B cell (primary cell): ENCODE measurements at places on chromosomes 4 and X. TPM values are rescaled to one million over a fixed set of nuclear protein-coding genes. Genes with fewer than 3 reads are reported as not detected.

DNA sequence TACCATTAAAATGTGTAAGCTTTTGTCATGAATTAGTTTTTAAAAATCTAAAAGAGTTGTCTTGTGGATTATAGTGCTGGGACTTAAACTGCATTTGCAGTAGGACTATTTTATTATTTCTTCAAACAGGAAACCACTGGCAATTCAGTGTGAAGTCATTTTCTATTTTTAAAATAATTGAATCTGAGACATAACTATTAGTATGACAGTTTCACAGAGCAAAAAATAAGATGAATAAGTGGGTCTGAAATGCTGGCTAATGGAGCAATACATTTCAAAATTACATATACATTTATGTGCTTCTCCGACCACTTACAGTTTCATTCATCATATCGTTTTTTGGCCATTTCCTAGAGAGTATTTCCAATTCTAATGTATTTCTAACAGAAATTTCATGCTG lies 75.3 kb upstream of the RAPGEF2 start:
- no peaks in the 10 kb centered on the region for H3K36me3 ChIP-seq
- no peak overlapping the region for H3K27ac ChIP-seq
- no peaks in the 10 kb centered on the region for H3K4me1 ChIP-seq
- no peak for DNase-seq

DNA sequence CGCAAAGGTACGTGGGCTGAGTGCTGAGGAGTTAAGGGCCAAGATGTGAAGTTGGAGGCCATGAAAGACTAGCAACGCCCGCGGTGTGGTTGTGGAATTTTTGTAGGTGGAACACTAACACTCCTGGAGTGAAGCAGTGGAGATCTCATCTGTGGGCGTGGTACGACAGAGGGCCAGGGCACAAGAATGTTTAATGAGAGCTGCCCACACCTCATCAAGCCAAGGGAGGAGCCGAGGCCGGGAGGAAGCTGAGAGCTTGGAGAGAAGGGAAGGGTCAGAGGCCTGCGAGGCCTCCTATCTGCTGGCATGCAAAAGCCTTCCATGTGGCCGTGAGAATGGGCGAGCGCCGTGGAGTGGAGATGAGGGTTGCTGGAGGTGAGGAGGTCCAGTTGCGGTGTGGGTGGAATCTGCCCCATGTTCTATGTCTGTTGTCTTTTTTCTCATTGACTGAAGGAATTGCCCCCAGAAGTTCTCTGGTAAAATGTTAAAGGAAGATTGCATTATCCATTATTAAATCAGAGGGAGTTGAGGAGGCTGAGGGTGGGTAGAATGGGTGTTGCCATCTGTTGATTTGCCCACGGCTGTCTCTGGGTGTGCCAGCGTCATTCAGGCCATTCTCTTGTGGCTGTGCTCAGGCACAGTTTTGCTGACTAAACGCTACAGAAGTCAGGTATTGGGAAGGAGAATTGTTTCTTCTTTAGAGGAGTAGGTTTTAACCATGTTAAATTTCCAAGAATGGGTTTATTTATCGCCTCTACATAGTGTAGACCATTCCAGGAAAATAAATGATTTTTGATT lies 19.8 kb downstream of the SNX25 start:
- H3K36me3 ChIP-seq: no peaks in the 10 kb centered on the region
- H3K4me3 ChIP-seq: no peak overlapping the region
- peaks cover 7% of the 10 kb centered on the region for H3K4me1 ChIP-seq
- H3K27me3 ChIP-seq: no peaks in the 10 kb centered on the region

The HTN1 gene
- total RNA-seq: not detected in 2 replicates

The CT45A10 gene
- not detected in 2 replicates for total RNA-seq

DNA sequence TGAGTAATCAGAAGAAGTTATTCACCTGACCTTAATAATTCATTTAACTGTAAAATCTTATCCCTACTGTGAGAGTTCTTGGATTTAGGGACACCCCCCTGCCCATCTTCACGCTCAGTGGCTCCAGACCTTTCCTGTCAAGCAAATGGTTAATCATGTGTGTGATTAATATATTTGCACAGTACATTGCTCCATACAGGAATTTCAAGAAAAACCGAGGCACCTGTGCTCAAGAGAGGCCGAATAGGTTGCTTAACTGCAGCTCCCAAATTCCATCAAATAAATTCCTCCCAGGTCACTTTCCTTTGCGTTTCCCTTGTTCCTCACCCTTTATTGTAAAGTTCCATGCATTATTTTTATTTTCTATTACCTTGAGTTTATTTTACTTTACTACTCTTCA lies 119.5 kb downstream of the STOX2 start:
- DNase-seq: no peak
- H3K27ac ChIP-seq: no peak overlapping the region
- no peak overlapping the region for H3K4me3 ChIP-seq
- no peaks in the 10 kb centered on the region for H3K27me3 ChIP-seq
- peaks cover 13% of the 10 kb centered on the region for H3K4me1 ChIP-seq
- H3K36me3 ChIP-seq: no peaks in the 10 kb centered on the region

- H3K27me3 ChIP-seq: no peaks in the 10 kb centered on the region
- DNase-seq: no peak
- H3K36me3 ChIP-seq: no peaks in the 10 kb centered on the region
- H3K4me1 ChIP-seq: peaks cover 35% of the 10 kb centered on the region
- no peak overlapping the region for H3K4me3 ChIP-seq
These were observed 28.9 kb downstream of the OFD1 start for GRCh38 chrX:13763489-13763888.

GRCh38 chrX:15350329-15350996 lies 15.1 kb upstream of the PIGA start:
- H3K4me3 ChIP-seq: no peak overlapping the region
- H3K27me3 ChIP-seq: no peaks in the 10 kb centered on the region
- H3K27ac ChIP-seq: no peak overlapping the region
- no peaks in the 10 kb centered on the region for H3K4me1 ChIP-seq
- H3K36me3 ChIP-seq: no peaks in the 10 kb centered on the region

DNA sequence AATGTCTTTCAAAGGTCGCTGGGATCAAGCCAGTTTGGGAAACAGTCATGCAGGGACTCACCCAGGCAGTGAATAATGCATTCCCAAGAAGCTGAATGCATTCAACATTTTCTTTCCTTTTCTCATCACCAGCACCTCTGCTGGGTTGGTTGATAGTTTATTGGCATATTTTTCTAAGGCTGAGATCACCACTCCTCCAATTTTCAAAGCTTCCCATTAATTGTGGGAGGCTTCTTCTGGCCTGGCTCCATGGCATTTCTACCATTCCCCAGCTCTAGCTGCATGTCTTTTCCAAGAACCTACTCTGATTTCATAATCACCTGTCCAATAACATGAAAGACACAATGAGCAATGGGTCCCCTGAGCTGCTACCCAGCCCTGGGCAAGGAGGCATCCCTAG lies 35.8 kb downstream of the CHRDL1 start:
- no peaks in the 10 kb centered on the region for H3K4me1 ChIP-seq
- no peak overlapping the region for H3K4me3 ChIP-seq
- H3K27me3 ChIP-seq: no peaks in the 10 kb centered on the region
